Activated T-cell treated with anti-CD3 and anti-CD28 coated beads, Interleukin-2, amount 50 U/mL, for 24 hours (primary cell): ENCODE measurements at places on chromosomes 4 and X.
A peak's percentile ranks its signal among the peaks of the same experiment; 100 is the strongest.

DNA sequence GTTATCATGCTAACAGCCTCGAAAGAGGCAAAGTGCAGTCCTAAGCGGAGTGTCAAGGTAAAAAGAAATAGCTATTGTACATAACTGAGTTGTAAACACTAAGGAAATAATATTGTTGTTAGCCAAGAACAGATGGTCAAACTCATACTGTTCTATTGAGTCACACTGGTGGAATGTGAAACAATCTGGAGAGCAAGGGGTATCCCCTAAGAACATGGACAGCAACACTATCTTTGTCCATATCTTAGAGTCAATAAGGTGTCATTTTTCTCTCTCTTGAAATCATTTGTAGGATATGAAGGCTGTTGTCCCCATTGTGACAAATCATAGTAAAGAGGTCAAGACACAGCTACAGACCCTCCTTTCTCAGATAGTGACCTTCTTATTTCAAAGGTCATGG is 4.5 kb upstream of the PDGFC start:
- DNase-seq, result no peak

DNA sequence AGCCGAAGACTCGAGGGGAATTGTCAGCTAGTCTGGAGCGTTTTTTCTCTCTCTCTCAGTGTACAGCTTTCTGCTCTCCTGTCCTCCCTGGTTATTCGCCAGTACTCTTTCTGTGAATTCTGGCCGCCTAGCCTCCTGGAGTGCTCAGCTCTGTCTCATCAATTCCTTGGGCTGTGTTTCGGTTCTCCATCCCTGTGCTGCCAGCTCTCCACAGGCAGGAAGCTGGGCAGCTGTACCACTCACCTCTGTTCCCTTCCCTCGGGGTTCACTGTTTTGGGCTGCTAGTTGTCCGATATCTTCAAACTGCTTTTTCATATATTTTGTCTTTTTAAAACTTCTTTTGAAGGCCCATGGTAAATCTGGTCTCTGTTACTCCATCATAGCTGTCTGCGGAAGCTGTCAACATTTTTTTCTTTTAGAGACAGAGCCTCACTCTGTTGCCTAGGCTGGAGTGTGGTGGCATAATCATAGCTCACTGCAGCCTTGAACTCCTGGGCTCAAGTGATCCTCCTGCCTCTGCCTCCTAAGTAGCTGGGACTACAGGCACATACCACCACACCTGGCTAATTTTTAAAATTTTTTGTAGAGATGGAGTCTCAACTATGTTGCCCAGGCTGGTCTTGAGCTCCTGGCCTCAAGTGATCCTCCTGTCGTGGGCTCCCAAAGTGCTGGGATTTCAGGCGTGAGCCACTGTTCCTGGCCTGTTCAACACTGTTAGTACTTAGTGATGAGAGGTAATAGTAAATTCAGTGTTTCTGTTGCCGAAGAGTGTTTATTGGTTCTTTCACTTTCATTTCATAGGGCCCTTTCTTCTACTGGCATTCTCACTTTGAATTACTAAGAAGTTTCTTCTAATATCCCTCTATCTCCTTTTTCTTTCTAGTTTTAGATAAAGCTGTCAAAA is 18.6 kb downstream of the ZCCHC4 start:
- peak; percentile 38 for DNase-seq

DNA sequence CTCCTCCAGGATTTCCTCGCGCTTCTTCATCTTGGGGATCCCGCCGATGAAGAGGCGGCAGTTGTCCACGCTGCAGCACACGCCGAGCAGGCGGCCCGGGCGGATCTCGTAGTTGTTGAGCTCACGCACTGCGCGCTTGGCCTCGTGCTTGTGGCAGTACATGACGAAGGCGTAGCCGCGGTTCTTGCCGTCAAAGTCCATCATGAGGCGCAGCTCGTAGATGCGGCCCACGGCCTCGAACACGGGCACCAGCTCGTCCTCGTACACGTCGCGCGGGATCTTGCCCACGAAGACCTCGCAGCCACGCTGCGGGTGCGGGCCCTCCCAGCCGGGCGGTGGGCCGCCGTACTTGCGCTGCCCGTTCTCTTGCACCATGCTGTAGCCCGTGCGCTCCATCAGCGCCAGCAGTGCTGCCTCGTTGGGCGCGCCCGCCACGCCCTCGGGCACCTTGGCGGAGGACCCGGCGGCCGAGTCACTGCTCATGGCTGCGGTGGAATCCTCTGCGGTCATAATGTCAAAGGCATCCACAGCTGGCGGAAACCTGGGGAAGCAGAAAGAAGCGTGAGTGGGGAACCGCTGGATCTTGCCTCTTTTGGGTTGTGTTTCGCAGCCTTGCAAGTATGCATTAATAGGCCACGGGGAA is 103.4 kb downstream of the CHRNA9 start:
- DNase-seq, result no peak

DNA sequence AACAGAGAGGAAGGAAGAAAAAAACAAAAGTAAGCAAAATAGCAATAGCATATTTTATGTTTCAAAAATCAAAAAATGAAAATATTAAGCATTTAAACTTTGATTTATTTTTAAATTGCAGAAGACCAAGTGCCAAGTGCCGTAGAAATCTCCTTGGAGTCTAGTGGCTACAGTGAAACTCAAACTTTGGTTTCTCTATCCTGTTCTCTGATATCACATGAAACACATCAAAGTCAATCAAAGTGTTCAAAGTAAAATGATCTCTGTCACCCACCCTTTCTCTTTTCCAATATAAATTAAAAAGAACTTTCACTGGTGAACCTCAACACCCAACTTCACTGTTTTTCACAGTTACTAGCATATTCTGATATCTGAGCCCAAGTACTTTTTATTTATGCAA is 81.1 kb downstream of the HADH start:
- no peak for DNase-seq

- peak; percentile 12 for DNase-seq
These were observed 138.8 kb downstream of the CPZ start for GRCh38 chr4:8731364-8731763.

GRCh38 chr4:85737254-85737653 is 262.3 kb downstream of the ARHGAP24 start:
- DNase-seq, result no peak

GRCh38 chr4:17511051-17511450 is 839 bp downstream of the QDPR start:
- DNase-seq, result peak; percentile 32

- DNase-seq, result no peak
These were observed 147.5 kb downstream of the NPFFR2 start for GRCh38 chr4:72179342-72179741.

DNA sequence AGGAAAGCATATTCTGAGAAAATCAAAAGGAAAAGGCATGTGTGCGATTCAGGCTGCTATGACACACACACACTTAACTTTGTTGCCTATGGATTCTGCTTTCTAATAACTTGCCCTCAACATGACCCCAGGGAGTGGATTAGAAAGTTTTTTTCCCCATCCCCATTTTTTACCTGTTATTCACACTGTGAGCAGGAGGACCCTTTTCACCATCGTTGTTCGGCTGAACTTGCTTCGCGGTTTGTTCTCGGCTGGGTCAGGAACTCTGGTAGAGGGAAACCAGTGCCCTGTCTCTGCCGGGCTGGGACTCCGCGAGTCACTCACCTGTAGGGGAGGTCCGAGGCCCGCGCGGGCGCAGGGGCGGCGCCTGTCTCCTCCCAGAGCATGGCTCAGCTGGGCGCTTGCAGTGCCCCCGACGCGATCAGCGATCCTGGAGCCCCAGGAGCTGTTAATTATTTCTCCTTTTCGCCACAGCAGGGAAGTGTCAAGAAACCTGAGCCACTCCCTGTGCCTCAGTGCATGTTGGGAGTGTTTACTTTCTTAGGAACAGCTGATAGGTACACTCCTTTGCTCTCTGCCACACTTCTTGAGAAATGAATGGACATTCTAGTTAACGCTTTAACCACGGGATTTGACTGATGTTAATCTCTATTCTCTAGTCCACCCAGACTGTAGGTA is at the start of gene RASSF6:
RASSF6 (minus strand) TSS at position 322 of the 678 bp plus-strand sequence. CDS start 8,641 bp downstream, outside the sequence.
- DNase-seq, result peak; percentile 36

- DNase-seq, result no peak
These were observed 231.5 kb upstream of the DIAPH2 start for GRCh38 chrX:96453139-96453538.

DNA sequence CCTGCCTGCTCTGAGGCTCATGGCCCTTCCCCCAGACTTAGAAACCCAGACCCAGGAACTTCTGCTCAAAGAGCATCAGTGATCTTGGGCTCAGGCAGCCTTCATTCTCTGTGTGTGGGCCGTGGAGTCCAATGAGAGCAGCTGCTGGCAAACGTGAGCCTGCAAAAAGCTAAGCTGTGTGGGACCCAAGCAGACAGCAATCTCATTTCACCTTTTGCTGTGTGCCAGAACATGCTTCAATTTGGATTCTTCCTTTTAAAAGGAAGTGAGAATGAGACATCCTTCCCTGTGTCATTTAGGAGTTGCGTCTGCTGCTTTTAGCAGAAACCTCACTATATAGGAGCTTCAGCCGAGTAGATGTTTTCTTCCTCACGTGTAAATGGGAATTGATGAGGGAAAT is 238.5 kb downstream of the EVC2 start:
- DNase-seq, result no peak

- no peak for DNase-seq
These were observed 246.4 kb upstream of the TRAM1L1 start for GRCh38 chr4:117331817-117332216.

GRCh38 chr4:54159543-54159942 is 59.6 kb downstream of the GSX2 start:
- DNase-seq, result no peak

GRCh38 chrX:63466690-63467089 is 115.6 kb upstream of the SPIN4 start:
- no peak for DNase-seq

DNA sequence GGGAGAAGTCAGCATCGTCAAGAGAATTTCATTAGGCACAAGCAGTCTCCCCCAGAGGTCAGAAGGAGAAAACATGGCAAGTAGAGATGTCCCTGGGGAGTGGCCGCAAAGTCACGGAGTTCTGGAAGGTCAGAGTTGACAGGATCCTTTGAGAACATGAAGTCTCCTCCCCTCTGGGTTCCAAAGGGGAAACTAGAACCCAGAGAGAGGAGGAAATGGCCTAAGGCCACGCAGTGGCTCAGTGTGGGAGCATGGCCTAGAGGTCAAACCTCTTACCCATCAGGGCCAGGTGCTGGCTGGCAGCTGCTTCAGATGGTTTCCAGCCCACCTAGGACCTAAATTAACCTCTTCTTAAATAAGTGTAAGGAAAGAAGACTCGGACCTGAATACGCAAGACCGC is 884 bp downstream of the IDH3G start:
- no peak for DNase-seq

GRCh38 chr4:155807021-155807420 is 48.2 kb downstream of the GUCY1B1 start:
- no peak for DNase-seq

- no peak for DNase-seq
These were observed 233.6 kb downstream of the TRIML1 start for GRCh38 chr4:188372829-188373228.

DNA sequence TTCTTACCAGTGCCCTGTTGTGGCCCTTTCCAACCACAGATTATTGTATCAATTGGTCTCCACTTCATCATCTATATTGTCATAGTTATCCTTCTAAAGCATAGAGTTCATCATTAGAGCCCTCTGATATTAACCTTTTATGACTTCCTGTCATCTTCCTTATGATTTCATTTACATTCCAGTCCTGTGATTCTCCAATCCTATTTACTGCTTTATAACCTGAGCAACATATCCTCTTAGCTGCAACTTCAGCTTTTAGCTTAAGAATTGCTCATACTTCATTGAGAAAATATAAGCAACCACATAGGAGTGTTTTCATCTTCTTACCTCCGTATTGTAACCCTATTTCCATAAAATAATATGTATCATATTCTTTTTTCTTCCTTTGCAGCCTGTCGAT is 252.6 kb upstream of the CENPE start:
- DNase-seq, result no peak

DNA sequence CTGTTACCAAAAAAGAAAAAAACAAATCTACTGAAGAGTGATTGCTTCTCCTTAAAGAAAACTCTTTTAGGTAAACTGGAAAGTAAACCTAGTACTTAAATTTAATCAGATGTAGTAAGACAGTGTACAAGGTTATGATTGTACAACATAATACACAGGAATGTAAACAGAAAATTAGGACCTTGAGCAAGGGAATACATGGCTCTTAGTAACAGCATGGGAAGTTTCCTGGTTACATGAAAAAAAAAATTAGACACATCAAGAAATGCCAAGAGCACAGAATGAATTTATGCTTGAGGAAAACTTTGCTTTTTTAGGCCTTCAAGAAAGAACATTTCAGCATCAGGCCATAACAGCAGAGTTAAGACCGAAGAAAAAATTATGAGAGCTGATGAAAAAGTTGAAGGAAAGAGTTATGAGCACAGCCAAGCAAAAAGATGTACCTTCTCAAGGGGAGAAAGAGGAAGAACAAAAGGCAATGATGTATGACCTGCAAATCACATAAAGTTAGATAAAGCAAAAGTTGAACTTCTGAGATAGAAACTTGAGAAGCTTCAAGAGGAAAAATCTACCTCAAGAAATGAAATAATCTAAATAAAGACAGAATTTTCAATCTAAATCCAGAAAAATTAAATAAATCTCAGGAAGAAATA is 311.6 kb downstream of the GALNTL6 start:
- no peak for DNase-seq

- DNase-seq, result no peak
These were observed 668.2 kb upstream of the NDST4 start for GRCh38 chr4:115781528-115782146.

GRCh38 chr4:37981425-37981824 is 21.2 kb downstream of the PTTG2 start:
- DNase-seq, result no peak

DNA sequence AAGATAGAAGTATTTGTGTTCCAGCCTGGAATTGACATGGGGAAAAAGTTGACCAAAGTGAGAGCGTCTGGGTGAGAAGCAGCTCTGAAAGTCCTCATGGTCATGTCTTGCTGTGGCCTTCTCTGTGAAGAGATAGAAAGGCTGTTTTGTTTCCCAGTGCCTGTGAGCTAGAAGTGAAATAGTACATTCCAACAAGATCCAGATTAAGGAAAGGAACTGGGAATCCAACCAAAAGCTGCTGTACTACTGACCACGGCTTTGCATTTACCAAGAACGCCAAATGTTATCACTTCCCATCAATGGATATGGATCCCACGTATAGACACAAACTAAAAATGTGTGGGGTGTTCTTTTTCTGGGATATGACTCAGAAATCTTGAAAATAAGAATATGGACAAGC is 51.2 kb downstream of the TENM3 start:
- no peak for DNase-seq

DNA sequence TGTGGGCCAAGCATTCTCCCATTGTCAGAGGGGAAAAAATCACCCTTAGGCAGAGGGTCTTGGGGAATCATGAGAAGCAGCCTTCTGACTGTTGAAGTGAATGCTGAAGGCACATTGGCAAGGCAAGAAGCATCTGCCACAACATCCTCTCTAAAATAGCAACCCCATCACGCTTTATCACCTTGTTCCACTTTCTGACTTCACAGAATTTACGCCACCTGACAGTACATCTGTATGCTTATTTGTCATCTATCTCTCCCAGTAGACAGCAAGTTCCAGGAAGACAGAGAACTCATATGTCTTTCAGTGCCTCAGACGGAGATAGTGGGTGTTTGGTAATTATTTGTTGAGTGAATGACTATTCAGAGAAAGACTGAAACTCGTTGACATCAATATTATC is 68.4 kb upstream of the SCML1 start:
- no peak for DNase-seq
